Fibroblast of upper back skin (primary cell): ENCODE measurements at places on chromosomes 12 and 14.

DNA sequence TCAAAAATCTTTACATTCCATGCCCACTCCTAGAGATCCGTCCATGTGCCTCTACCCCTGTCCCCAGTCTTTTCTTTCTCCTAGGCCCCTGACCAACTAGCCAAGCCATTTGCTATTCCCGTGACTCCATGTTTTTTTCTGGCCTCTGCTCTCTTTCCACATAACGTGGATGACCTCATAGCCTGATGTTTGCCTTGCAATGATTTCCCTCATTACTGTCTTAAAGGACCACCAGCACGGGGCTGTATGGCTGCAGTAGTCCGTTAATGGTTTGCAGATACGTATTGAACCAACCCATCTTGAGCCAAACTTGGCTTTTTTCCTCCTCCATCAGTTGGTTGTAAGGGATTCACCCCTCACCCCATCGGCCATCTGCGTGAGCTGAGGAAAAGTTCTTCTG lies 226.0 kb downstream of the PCNX1 start:
- DNase-seq, result no peak

GRCh38 chr12:89695100-89695499 lies 13.5 kb downstream of the ATP2B1 start:
- peak; percentile 54 for DNase-seq

- no peak for DNase-seq
These were observed 69.6 kb downstream of the GALNT8 start for GRCh38 chr12:4789776-4790175.

DNA sequence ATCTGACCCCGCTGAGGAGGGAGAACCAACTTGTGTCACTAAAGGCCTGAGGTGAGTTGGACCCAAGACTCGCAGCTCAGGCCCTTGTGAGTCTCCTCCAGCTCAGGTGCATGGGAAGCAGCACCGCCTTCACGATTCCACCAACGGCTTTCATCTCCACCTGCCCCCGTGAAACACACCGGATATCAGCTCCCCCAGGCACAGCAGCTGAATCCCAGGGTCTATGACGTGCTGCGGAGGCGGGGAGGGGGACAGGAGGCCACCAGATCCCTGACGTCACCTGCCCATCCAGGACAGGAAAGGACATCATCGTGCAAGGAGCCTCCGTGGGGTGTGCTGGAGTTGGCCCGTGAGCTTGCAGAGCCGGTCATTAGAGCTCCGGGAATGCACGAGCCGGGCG lies 18.5 kb upstream of the SFSWAP start:
- no peak for DNase-seq

- no peak for DNase-seq
These were observed 189.0 kb upstream of the AMIGO2 start for GRCh38 chr12:47268501-47269454.

GRCh38 chr14:62665286-62665685 lies 380.0 kb downstream of the KCNH5 start:
- DNase-seq, result no peak
